ENCODE measurements at places on chromosomes 12 and 14.

DNA sequence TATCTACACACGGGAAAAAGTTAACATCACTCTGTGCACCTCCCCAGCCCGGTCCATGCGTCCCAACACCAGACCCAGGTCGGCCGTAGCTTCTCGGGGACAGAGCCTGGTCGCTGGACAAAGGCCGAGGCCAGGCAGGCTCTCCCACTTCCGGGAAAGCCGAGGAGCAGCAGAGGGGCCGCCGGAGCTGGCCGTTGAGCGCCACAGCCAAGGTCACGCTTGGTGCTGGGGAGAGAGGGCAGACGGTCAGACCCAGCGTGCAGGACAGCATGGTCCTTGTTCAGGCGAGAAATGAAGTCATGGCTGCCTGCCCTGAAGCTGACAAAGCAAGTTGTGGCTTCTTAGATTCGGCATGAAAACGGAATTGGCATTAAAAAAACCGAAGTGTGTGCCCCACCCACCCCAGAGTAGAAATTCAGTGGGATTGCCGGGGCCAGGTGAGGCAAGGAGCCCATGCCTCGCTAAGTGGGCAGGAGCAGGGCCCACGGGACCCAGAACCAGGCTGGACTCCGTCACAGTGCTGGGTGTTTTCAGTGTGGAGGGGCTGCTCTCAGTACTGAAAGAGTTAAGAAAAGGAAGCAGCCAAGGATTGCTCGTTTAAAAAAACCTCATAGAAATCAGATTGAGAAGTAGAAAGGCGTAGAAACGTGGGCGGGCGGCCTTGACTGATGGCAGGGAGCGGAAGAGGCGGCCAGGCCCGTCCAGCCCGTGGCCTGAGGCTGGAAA, 4.3 kb downstream of the ARL6IP4 start:
- no peak for DNase-seq

DNA sequence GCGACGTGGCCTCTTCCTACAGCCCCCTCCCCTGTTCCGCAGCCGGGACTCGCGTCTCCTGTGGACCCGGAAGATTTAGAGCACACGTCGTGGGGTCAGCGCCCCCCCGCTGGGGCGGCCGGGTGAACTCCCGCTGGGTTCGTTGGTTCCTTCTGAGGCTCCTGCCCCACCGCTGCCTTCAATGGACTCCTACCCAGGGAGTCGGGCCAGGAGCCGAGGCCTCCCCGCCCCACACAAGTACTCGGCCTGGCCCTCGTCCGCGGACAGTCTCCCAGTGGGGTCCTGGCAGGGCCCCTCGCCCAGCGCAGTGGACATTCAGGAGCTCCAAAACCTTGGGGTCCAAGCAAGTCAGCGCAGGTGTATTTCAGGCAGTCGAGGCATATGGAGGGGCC, 1.2 kb downstream of the MMP17 start:
- DNase-seq: no peak

- no peak for DNase-seq
Measured at GRCh38 chr12:5195691-5196090, 152.0 kb downstream of the KCNA5 start.

DNA sequence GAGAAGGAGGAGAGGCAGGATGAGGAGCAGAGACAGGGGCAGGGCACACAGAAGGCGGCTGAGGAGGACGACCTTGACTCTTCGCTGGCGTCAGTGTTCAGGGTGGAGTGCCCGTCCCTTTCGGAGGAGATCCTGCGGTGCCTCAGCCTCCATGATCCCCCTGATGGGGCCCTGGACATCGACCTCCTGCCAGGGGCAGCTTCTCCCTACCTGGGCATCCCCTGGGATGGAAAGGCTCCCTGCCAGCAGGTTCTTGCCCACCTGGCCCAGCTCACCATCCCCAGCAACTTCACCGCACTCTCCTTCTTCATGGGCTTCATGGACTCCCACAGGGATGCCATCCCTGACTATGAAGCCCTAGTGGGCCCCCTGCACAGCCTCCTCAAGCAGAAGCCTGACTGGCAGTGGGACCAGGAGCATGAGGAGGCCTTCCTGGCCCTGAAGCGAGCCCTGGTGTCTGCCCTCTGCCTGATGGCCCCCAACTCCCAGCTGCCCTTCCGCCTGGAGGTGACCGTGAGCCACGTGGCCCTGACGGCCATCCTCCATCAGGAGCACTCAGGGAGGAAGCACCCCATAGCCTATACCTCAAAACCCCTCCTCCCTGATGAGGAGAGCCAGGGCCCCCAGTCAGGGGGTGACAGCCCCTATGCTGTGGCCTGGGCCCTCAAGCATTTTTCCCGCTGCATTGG, 14.6 kb downstream of the CBLN3 start:
- DNase-seq: no peak

DNA sequence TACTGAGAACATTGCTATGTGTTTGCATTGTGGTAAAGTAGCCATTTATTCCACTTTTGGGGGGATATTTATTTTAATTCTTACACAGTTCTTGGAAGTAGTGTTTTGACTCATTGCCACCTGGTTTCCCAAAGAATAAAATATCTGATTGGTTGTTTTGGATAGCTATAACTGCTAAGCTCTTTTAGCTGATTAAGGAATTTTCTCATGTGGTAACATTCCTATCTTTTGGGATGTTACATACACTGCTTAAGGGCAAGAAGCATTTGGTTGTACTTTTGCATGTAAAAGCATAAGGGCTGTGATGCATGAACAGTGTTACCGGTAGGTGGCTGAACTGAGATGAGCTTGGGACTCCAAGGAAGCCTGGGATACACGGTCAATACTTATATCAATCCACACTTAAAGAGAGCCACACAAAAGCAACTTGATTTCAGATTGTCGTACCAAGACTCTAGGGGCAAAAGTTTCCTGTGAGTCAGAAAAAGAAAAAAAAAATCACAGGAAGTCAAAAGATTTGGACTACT, 71.4 kb upstream of the PRKD1 start:
- no peak for DNase-seq
